ENCODE measurements at places on chromosomes 16 and 17. TPM values are rescaled to one million over a fixed set of nuclear protein-coding genes. Genes with fewer than 3 reads are reported as not detected.

KRT23 gene
- 0.13 TPM for total RNA-seq

SMIM36 gene
- not detected for total RNA-seq

TBC1D3D gene
- 0.35 TPM for total RNA-seq

CCL14 gene
- 6.7 TPM for total RNA-seq

NUP93 gene
- total RNA-seq, result 33.4 TPM

SLC13A2 gene
- not detected for total RNA-seq

Data from cardiac septum (tissue), 1 donor.